ENCODE measurements at places on chromosomes 5 and 9.

DNA sequence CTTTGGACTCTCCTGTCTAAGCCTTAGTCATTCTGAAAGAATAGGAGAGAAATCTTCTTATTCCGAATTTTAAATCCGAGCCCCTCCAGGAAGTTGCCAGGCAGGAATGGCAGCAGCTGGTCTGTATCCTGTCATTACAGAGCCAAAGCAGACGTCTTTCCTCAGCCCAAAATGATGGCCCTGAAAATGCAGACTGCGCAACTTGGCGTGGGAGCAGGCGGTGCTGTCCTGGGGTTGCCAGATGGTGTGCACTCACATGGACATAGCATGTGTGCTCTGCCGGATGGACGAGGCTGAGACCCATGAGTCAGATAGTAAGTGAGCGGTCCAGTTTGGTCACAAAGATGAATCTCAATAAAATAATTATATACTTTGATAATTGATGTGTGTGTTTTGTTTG, 410.4 kb downstream of the KCTD16 start:
- no peak for DNase-seq

DNA sequence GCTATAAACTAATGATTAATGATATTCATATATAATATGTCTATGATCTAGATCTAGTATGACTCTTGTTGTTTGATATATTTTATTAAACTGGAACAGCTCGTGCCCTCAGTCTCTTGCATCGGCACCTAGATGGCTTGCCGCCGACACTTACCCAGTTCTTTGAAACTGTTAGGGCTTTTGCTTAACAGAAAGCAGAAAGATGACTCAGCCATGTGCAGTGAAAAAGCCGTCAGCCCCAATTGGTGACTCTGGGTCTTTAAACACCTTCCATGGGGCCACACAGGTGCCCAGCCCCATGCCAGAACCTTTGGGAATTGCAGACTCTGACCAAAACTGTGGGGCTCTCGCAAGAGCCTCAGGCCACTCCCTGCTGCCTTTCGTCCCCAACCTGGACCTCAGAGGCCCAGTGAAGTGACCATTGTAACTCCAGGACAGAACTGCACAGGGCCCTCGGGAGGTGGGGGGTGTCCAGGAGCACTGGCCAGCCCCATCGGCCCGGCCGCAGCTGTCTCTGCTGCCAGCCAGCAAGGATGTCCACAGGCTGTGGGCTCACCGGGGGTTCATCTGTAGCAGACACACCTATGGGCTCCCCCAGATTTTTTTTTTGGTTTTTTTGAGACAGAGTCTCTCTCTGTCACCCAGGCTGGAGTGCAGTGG, 7.8 kb downstream of the LCN10 start:
- DNase-seq: no peak

- DNase-seq: no peak
Observed at GRCh38 chr5:123965626-123966025, 453.6 kb downstream of the CSNK1G3 start.

- DNase-seq: no peak
Observed at GRCh38 chr9:77945798-77946197, 85.8 kb downstream of the GNAQ start.

- DNase-seq: no peak
Observed at GRCh38 chr9:13603921-13604320, 324.4 kb upstream of the MPDZ start.

- DNase-seq: no peak
Observed at GRCh38 chr5:143129910-143130612, 273.4 kb downstream of the NR3C1 start.
